ENCODE measurements at places on chromosomes 5 and 9. TPM values are rescaled to one million over a fixed set of nuclear protein-coding genes. Genes with fewer than 3 reads are reported as not detected.

BAAT gene
- not detected for total RNA-seq

CCL28 gene
- total RNA-seq, result 2.1 TPM

GNA14 gene
- 6.4 TPM for total RNA-seq

WDR38 gene
- total RNA-seq, result not detected

EGR1 gene
- total RNA-seq, result 21.5 TPM

PAM gene
- 207 TPM for total RNA-seq

FAM163B gene
- total RNA-seq, result not detected

PCDHGA5 gene
- total RNA-seq, result 3.6 TPM

Data from subcutaneous adipose tissue (tissue), 4 donors.